ENCODE measurements at places on chromosomes 13 and 19.

DNA sequence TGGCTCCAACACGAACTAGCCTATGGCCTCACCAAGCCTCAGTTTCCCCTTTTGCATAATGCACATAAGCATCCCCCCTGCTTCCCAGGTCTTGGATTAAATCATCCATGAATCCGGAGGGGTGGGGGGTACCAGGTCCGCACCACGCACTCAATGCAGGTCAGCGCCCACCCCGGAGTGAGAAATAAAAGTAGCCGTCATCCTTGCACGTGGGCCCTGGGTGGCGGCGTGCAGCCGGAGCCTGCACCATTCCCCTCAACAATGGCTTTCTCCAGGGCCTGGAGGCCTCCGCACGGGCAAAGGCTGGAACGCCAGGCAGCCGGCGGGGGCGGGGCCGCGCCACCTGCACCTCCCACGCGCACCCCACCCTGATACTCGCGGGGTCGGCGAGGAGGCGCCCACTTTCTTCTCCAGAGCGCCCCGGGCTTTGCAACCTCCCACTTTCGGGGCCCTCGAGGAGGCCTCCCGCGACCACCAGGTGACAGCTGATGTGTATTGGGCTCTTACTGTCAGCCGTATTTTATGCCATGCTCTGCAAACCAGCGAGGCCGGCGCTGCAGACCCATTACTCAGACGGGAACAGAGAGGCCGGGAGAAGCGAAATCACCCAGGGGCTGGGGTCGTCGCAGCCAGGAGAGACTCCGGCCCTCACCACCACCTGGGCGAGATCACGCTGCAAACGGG is 767 bp upstream of the GADD45B start:
- DNase-seq = no peak

DNA sequence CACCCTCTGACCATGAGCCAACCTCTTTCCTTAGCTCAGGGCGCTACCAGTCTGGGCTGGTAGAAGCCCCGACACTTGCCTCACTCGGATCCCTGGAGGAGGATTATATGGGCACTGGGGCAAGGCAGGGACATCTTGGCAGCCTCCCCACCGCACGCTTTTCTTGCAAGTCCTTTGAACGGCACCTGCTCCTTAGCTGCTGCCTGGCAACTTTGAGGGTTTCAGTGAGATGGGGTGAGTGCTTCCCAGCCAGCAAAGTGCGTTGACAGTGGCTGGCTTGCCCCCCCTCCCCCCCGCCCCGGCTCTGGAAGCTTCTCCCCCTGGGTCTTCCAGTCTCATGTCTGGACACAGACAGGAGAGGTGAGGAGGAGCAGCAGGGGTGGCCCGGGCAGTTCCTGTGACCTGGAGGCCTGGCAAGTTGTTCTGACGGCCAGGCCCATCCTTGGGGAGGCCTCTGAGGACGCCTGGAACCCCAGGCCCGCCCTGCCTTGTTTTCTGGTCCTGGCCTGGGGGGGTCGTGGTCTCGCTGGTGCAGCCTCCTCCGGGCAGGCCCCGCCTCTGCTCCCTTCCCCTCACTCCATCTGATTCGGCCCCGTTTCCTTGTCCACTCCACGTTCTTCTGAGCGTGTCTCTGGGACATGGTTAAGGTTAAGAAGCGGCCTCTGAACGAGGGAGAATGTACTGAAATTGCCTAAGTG is 75.2 kb downstream of the ATP11A start:
- no peak for DNase-seq

- no peak for DNase-seq
These were observed 12.3 kb upstream of the ZNF283 start for GRCh38 chr19:43814663-43815352.

DNA sequence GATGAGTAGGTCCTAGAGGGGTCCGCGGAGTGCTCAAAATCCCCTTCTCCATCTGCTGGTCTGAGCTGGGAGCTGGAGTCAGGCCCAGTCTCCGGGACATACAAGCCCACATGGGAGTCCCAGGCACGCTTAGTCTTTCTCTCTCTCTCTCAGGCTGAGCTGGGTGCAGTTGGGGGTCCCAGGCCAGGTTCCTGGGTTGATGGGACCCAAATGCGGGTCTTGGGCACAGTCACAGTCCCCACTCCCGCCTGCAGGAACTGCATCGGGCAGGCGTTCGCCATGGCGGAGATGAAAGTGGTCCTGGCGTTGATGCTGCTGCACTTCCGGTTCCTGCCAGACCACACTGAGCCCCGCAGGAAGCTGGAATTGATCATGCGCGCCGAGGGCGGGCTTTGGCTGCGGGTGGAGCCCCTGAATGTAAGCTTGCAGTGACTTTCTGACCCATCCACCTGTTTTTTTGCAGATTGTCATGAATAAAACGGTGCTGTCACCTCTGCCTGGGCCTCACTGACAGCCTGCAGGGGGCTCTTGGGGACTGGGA is 23.8 kb downstream of the CYP4F12 start:
- no peak for DNase-seq

- DNase-seq = no peak
These were observed 26.7 kb downstream of the ZNF728 start for GRCh38 chr19:22976248-22976647.

DNA sequence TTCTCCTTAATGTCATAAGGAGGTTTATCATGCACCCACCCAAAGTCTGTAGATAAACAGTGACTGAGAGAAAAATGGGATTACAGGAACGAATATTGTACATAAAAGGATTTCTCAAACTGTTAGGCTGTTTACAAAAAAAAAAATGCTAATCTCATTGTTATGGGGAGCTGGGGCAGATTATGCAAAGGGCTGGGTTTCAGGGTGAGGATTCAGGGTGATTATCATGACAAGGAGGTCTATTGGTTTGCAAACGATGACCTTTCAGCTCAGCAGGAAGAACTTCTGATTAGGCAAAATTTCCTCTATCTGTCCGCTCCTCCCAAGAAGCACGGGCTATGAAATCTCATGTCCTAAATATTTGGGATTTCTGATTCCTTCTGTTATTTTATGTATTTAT is 41.4 kb downstream of the NLRP12 start:
- DNase-seq = no peak

DNA sequence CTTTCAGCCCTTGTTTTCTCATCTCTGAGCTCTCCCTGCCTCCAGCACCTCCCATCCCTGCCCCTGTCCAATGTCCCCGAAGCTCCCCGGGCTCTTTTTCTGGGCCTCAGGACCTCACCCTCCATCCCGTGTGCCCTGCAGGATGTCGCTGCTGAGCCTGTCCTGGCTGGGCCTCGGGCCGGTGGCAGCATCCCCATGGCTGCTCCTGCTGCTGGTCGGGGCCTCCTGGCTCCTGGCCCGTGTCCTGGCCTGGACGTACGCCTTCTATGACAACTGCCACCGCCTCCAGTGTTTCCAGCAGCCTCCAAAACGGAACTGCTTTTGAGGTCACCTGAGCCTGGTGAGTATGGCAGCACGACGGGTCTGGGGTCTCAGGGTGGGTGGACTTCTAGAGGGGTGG is 51.1 kb upstream of the CYP4F8 start:
- DNase-seq = no peak

DNA sequence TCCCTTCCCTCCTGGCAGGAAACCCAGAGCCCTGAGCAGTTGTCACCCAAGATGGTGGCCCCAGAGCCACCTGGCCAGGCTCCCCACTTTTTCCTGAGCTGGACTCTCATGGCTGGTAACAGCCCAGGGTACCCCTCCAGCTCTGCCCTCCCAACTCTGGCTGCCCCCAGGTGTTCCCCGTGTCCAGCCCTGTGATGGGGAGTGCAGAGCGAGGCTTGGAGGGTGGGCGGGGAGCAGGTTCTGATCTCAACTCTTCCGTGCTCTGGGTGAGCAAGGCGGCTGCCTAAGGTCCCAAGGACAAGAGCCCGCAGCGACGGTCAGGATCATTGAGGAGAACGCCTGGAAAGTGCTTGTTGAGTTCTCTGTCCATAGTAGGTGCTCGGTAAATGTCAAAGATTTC is 54.7 kb upstream of the GAS6 start:
- no peak for DNase-seq

Data from NCI-H1417 treated with DMSO at 0.1 percent for 48 hours (cell line).